ENCODE measurements at places on chromosomes 2 and 18.

DNA sequence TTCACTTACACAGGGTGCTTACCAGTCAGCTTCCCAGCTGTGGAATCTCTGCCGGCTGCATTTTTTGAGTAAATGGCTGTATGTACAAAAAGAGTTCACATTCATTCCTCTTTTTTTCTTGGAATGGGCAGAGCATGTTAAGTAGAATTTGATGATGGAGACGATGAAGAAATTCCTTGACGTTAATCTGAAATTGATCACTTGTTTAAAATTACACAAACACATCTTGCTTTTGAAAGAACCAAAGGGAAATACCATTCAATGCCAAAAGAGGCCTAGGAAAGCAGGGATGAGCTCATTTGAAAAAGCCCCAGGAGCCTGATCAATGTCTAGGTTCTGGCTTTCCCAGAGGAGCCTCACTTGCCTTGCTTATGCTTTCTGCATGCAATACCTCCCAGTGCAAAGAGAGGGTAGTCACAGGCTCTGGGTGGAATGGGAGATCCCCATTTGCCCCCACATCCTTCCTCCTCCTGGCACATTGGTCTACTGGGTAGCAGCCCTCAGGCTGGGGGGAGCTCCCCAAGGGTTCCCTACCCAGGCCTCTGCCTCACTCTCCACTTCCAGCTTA is 12.3 kb upstream of the SMAD7 start:
- no peak for DNase-seq

GRCh38 chr2:149329489-149330126 is 779 bp upstream of the LYPD6 start:
- peak; percentile 4 for DNase-seq

DNA sequence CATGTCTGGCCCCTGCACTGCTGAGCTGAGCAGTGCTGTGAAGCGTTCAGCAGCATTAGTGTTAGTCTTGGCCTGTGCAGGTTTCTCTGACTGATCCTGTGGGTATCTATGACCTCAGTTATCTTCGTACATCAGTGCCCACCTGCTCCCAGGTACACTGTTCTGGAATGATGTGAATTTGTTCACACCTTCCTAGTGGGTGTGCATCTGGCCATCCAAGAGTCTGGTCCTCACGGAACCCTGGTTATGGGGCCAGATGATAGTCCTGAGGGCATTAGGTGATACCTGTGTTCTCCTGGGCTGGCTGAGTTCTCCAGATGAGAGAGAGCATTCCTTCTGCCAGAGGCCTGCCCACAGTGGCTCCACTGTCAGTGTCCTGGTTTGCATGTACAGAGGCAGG is 57.2 kb downstream of the INPP4A start:
- no peak for DNase-seq

GRCh38 chr2:219459460-219460311 is 25.0 kb downstream of the SPEG start:
- DNase-seq: peak; percentile 72

DNA sequence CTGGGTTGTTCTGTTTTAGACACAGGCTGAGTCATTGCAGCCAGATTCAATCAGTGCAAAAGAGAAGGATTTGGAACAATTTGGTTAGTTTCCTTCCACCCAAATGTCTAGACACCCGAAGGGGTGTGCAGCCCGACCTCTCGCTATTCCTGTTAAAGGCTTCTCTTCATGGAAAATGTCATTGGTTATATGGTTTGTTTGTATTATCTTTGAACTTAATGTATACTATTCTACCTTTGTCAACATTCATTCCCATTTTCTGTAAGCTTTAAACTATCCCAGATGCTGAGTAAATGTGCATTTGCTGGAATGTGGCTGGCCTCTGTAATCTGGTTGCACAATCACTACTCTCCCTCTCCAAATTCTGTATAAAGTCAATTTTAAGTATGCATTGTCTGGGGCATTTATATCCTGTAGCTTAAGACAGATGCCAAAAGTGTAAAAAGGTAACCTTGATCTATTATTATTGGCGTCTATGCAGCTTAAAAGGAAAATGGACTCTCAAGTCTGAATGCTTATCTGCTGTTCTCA is 80.4 kb upstream of the RND3 start:
- peak; percentile 55 for DNase-seq

DNA sequence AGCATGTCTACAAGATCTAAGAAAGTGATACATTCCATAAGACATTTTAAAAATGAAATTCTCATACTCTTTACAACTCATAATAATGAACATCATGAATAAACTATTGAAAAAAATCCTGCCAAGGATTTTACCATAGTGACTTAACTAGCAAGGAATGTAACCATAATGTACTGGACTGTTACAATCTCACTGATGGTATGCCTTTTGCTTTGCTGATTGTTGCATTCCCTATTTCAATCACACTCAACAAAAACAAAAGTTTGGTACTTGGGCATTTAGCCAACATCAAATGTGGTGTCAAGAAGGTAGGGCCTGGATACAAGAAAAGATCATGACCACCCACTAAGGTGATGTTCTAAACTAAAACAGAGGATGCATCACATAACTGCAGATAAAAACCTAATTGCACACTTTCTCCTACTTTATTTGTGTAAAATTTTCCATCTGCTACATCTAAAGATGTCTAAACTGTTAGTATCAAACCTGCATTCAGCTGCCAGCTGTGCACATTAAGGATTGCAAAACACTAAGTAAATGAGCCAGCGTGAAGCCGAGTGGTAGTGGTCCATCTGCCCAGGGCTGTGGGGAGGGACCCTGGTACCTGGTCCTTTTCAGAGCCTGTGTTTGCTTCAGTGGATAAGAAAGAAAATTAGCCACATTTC is 564.4 kb downstream of the ZEB2 start:
- DNase-seq: peak; percentile 87

DNA sequence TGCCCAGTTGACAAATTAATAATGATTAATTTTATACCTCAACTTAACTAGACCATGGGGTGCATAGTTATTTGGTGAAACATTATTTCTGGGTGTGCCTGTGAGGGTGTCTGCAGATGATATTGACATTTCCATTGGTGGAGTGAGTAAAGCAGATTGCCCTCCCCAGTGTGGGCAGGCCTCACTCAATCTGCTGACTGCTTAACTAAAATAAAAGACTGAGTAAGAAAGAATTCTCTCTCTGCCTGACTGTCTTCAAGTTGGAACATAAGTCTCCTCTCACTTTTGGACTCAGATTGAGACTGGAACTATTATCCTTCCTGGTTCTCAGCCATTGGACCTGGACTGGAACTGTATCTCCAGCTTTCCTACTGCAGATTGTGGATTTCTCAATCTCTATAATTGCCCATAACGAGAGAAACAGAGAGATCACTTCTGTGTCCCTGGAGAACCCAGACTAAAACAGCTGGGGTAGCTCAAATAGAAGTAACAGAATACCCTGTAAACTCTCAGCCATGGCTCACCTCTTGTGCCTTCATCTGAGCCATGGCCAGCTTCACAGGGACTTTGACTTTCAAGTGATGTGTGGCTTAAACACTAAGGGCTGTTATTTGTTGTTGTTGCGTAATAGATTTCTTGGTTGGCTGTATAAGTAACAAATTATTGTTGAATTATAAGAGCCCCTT is 575.3 kb upstream of the RAB6C start:
- DNase-seq: no peak

DNA sequence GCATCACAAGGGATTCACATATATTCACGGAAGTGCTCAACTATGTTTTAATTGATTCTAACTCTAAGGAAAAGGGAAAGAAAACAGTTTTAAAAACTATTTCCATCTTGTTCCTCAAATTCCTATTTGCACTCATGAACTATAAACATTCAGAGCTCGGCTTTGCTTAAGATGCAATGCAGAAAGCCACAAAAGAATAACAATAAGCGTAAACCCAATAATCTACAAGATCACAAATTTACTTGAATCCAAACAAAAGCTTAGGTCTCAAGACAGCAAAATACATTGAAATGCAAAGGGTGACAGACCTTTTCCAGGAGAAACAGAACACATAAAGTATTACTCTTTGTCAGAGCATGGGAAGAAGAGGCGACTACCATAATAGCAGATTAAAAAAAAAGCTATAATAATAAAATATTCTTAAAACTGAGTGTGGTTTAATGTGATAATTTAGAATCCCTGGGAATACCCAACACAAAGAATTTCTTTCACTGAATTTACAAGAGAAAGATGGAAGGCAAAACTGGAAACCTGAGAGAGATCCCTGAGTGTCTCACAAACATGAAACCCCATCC is 1094.9 kb downstream of the LRP1B start:
- no peak for DNase-seq

DNA sequence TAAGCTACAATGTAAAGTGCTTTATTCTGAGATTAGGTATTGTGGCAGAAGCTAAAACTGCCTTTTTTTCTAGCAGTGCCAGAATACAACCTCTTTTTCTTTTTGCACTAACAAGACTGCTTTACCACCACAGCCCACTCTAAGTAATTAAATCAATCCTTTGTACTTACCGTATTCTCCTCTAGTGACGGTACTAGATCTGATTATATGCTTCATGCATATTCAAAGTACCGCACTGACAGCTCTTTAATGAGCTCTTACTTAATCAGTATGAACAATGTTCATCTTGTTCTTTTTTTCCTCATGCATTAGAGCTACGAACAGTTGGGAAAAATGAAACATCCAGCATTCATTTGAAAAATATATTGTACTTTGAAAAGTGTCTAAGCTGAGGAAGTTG is 16.1 kb upstream of the OTX1 start:
- no peak for DNase-seq

DNA sequence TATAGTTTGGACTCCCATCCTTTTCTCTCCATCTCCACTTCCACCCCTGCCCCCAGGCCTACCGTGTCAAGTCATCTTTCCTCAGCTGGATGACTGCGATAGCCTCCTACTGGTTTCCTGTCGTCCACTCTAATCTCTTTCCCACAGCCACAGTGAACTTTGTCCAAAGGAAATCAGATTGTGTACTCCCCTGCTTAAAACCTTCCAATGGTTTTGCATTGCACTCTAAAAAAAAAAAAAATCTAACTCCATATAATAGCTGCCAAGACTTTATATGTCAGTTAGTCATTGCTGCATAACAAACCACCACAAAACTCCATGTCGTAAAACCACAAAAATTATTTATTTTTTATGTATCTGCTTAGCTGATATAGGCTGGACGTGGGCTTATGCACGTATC is 160.2 kb upstream of the CCDC68 start:
- no peak for DNase-seq

DNA sequence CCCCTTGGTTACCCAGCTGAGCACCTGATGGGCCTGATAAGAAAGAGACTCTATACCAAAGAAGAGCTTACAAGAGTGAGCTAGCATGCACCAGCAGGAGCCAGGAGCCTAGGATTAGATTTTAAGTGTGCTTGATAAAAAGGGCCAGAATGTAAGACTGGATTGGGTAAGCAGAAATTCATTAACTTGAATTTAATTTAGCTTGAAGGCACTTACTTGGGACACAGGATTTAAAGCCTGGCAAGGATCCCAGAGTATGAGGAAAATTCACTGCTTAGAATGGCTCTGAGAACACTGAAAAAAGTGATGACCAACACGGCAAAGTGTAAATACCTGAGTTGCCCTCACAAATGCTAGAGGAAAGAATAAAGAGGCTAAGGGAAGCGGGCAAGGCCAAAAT is 91.3 kb upstream of the RBBP8 start:
- peak; percentile 23 for DNase-seq

- no peak for DNase-seq
Observed at GRCh38 chr2:206804326-206804725, 38.9 kb downstream of the FASTKD2 start.

GRCh38 chr2:165874445-165875039 is 79.0 kb downstream of the TTC21B start:
- DNase-seq: peak; percentile 80

- DNase-seq: no peak
Observed at GRCh38 chr2:130799295-130799694, 37.4 kb upstream of the ARHGEF4 start.

GRCh38 chr2:157172866-157173578 is 84.5 kb upstream of the GALNT5 start:
- DNase-seq: peak; percentile 65

GRCh38 chr2:211845338-211846035 is 693.1 kb downstream of the ERBB4 start:
- DNase-seq: no peak

DNA sequence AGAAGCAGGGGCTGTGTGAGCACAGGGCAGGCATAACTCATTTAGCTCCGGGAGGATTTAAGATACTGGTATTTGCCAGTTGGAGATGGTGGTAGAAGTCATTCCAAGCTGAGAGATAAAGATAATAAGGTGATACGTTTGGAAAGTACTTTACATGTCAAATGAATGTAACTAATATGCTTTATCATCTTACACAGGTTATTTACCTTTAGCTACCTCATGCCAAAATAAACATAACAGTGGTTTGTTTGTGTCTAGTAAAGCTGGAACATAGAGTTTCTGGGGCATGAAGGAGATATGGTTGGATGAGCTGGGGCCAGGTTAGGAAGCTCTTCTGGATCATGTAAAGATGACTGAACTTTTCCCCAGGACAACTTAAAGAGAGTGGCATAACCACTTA is 126.9 kb upstream of the PIK3C3 start:
- DNase-seq: no peak

- DNase-seq: peak; percentile 42
Observed at GRCh38 chr18:73980289-73980979, 167.2 kb downstream of the FBXO15 start.

Measured in cardiac fibroblast (primary cell).